CD4-positive, alpha-beta T cell treated with Interleukin-4 for 4 hours (primary cell): ENCODE measurements at places on chromosomes 4 and X.

GRCh38 chr4:6961496-6962210, 52.0 kb downstream of the TBC1D14 start:
- no peak for DNase-seq

DNA sequence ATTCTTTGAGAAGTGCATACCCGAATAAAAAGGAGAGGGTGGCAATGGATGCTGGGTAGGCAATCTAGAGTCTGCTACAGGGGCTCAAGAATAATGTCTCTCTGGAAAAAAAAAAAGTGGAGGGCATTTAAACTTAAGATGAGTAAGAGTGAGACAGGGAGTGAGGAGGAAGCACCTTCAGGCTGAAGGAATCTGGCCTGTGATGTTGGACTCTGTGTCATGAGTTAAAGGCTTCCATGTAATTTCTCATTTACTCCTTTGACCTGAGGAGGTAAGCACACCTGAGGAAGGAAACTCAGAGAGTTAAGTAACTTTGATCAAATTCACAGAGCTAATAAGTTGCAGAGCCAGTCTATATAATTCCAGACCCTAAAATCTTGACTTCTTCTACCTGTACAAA, 3.2 kb upstream of the PRKG2 start:
- no peak for DNase-seq

- DNase-seq: no peak
These were observed 58.5 kb upstream of the SLC7A11 start for GRCh38 chr4:138300616-138301015.

- no peak for DNase-seq
These were observed 34.3 kb downstream of the KANTR start for GRCh38 chrX:53128097-53128749.
